NCI-H146 (cell line): ENCODE measurements at places on chromosomes 6 and 20.

DNA sequence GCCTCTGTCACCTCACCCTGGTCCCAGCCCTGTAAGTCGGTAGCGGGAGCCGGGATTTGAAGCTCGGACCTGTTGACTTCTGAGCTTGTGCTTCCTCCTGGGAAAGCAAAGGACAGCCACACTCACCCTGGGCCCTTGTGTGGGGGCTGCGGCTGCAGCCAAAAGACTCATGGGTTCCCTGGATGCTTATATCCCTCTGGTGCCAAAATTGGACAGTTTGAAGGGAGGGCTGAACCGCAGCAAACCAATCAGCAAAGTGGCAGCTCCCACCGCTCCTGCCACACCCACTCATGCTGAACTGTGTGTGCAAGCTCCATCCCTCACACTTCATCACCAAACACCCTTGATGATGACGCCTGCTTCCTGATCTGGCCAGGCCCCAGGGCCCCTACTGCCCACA is 3.9 kb upstream of the CCN5 start:
- no peak for DNase-seq

DNA sequence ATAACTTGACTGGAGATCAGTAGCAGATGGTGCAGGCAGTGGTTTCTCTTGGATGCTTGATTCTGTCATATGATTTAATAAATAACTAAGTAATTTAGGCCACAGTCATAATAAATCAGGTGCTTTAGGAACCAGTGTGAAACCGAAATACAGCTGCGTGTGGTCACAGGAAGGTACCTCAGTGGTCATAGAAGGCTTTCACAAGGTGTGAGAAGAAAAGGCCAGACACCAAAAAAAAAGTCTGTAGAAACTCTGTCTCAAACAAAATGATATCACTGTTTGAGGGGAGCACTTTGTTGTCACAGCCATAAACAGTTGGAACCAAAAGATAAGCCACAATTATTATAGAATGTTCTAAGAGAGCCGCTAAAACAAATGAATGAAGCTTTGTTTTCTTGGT is 56.5 kb downstream of the ARMC2 start:
- DNase-seq: no peak

DNA sequence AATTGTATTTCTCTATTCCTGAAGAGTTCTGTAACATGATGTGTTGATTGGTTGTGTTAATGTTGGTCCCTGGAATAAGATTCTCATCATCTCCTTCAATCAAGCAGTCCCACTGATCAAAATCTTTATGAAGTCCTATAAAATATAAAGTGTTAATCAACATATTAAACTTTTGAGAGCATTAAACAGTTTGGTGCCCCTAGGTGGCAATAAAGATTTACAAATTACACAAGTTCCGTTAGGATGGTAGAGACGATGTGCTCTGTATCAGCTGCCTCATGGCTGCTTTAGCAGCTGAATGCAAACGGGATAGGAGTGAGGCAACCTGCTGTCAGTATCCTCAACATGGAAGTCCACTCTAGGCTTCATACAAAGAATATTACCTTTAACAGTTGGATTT is 16.9 kb downstream of the TDRD6 start:
- DNase-seq: no peak

DNA sequence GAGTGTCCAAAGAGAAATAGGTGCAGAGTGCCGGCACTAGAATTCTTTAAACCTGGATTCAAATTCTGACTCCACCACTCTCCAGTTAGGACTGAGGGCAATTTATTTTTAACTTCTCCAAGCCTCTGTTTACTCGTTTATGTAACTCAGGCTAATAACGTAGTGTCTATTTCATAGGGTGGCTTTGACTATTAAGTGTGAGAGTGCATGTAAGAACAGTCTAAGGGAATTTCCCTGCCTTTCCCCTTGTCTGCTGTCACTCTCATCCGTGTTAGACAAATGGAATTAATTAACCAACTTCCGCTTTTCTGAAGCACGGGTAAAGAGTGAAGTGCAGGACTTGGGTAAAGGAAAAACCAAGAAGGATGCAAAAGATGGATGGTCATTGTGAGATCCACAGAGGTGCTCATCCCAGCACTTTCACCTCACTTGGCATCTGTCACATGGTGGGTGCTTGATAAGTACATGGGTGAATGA is 4.1 kb upstream of the ZKSCAN8 start:
- peak; percentile 12 for DNase-seq

DNA sequence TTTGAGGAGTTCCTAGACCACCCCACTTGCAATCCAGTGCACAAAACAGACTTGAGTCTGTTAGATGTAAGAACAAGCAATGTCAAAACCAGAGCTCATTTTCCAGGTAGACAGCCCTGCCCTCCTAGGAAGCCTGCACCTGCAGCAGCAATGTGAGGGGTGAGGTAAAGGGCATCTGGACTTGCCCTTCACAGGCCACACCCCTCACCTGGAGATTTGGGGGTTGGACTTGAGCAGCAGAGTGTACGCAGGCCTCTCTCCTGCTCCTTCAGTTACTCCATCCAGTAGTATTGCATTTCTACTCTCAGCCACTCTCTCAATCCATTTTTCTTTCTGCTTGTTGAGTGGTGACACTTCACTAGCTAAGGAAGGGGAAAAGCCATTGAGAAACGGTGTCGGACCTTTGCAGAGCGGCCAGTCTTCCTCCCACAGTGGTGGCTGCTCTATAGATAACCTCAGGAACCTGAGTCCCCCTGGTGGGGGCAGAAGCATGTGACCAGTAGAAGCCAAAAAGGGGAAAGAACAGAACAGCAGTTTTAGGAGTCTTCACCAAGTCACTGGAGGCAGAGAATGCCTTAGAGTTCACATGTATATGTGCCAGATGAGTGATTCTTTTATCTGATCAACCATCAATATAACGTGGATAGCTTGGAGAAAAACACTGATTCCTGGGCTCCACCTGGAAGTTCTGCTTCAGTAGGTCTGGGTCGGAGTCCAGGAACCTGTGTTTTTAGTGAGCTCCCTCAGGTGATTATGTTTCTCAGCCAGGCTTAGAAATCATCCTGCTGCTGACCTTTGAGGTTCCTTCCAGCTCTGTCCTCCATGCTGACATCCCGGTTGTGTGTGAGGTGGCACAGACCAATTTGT is 28.0 kb downstream of the ARFGEF2 start:
- DNase-seq: no peak

GRCh38 chr6:150877928-150878327 is 12.4 kb downstream of the MTHFD1L start:
- no peak for DNase-seq

- no peak for DNase-seq
Observed at GRCh38 chr20:6212903-6213302, 90.1 kb upstream of the FERMT1 start.

- no peak for DNase-seq
Observed at GRCh38 chr6:87628881-87629280, 38.9 kb downstream of the ORC3 start.

DNA sequence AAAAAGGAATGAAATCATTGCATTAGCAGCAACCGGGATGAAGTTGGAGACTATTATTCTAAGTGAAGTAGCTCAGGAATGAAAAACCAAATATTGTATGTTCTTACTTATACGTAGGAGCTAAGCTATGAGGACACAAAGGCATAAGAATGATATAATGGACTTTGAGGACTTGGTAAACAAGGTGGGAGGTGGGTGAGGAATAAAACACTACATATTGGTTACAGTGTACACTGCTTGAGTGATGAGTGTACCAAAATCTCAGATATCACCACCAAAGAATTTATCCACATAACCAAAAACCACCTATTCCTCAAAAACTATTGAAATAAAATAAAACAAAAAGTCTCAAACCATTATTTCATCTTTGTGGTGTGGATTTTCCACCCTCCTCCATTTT is 593.5 kb downstream of the TENT5A start:
- DNase-seq: no peak

GRCh38 chr6:168623736-168624135 is 182.8 kb downstream of the SMOC2 start:
- DNase-seq: no peak

- DNase-seq: no peak
Observed at GRCh38 chr6:153758516-153758915, 280.5 kb upstream of the OPRM1 start.

GRCh38 chr20:44640522-44640921 is 11.0 kb downstream of the ADA start:
- DNase-seq: no peak

GRCh38 chr6:52389626-52390360 is 27.8 kb downstream of the PAQR8 start:
- peak; percentile 47 for DNase-seq

GRCh38 chr6:14126191-14126590 is 8.6 kb downstream of the CD83 start:
- DNase-seq: no peak

- no peak for DNase-seq
Observed at GRCh38 chr6:82030761-82031503, 216.6 kb downstream of the IBTK start.

GRCh38 chr20:23544133-23544532 is 24.2 kb downstream of the CST9L start:
- DNase-seq: no peak

- no peak for DNase-seq
Observed at GRCh38 chr6:46002264-46002663, 13.4 kb downstream of the CLIC5 start.

DNA sequence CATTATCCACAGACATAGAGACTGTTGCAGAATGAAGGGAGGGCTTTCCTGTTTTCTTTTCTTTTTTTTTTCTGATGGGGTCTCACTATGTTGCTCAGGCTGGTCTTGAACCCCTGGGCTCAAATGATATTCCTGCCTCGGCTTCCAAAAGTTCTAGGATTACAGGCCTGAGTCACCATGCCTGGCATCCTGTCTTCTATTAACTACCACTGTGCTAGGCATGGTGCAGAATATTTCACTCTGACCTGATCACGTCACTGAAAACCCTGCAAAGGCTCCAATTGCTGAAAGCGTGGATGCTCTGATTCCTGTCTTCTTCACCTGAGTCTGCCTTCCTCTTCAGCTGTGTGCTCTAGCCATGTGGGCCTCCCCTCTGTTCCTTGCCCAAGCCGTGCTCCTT is 8.5 kb upstream of the DNMT3B start:
- DNase-seq: no peak

DNA sequence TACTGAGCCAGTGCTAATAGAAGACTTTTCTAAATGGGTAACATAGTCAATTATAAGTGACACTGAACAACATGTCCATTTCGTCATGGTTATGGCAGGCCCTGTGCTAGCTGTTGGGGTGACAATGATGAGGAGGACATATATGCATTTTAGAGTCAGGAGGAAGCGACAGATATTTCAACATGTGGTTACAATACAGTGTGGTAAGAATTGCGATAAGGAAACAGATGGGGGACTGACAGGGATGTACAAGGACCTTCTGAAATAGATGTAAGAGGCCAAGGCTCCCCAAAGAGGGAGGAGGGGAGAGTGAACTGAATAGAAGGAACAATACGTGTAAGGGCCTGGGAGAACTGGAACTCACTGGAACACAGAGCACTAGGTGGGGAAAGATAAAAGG is 11.7 kb downstream of the MMP24 start:
- no peak for DNase-seq

DNA sequence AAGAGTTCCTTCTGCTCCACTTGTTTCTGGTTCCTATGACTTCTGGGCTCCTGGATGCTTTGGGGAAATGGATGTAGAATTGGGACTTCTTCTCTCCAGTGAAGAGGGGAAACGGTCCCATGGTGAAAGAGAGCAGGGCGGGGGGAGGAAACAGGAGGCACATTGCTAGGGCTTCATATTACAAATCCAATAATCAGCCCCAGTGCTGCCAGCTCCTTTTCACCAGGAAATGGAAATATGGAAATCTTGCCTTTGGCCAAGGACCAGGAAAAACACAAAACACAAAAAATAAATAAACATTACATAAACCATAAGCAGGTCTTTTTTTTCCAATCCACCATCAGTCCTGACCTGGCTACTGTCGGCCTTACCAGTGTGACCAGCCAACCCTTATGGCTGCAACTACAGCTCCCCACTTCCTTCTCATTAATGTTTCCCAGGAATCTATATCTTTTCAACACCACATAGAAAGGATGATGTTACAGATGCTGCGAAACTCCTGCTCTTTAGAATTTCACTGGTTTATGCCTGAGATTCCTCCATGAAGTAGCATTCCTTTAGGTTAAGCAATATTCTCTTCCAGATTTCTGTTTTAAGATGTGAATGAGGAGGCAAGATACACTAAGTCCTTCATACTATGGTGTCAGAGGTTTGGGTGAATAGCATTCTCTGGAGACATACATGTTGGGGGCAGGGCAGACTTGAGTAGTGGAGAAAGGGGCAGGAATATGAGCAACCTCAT is 2.0 kb downstream of the PI3 start:
- DNase-seq: no peak

- DNase-seq: no peak
Observed at GRCh38 chr6:81084776-81085430, 667.6 kb downstream of the TENT5A start.

GRCh38 chr6:41705311-41705995 is 30.0 kb downstream of the TFEB start:
- peak; percentile 66 for DNase-seq

DNA sequence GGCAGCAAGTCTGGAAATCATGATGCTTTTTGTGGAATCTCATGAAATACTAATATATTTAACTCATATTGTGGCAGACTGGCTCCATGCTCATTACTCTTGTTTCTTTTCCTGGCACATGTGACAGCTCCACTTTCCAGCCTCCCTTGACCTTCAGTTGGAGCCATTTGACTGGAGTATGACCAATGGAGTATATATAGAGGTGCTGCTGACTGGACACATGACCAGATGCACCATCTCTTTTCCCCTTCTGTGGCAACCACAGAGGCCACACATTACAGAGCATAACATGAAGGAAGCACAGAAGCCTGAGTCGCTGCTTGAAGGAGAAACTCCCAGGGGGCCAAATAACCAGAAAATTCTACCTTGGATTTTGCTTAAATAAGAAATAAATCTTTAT is 77.4 kb downstream of the MKKS start:
- no peak for DNase-seq

- no peak for DNase-seq
Observed at GRCh38 chr6:109055771-109056235, 38.8 kb downstream of the SESN1 start.

GRCh38 chr20:51972056-51972455 is 169.7 kb upstream of the SALL4 start:
- DNase-seq: no peak

GRCh38 chr6:2944405-2945152 is 26.8 kb downstream of the SERPINB6 start:
- DNase-seq: no peak

DNA sequence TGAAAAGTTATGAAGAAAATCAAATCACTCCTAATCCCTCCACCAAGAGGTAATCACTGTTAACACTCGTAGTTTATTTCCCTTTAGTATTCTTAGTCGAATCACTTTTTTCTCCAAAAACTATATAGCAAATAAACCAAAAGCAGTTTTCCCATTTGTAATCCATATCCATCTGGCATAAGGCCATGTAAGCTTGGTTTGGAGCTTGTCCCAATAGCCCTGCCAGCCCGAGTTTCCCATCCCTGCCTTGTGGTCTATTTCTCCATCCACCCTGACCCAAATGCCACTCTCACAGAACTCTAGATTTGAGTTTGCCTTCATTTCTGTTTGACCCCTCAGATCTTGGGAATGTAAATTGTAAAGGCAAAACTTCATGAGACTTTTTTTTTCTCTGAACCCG is 71.8 kb upstream of the DSP start:
- DNase-seq: no peak
